Activated naive CD4-positive, alpha-beta T cell treated with anti-CD3 and anti-CD28 coated beads, Interleukin-2, amount 50 U/mL, for 72 hours (primary cell): ENCODE measurements at places on chromosomes 12 and 14. TPM values are rescaled to one million over a fixed set of nuclear protein-coding genes. Genes with fewer than 3 reads are reported as not detected.

GRCh38 chr14:77549451-77549850 lies 50.8 kb upstream of the ISM2 start:
- no peak for DNase-seq

- no peak for DNase-seq
These were observed 6.3 kb downstream of the PLBD2 start for GRCh38 chr12:113364698-113365097.

- DNase-seq = no peak
These were observed 13.4 kb upstream of the ALDH2 start for GRCh38 chr12:111753144-111753881.

DNA sequence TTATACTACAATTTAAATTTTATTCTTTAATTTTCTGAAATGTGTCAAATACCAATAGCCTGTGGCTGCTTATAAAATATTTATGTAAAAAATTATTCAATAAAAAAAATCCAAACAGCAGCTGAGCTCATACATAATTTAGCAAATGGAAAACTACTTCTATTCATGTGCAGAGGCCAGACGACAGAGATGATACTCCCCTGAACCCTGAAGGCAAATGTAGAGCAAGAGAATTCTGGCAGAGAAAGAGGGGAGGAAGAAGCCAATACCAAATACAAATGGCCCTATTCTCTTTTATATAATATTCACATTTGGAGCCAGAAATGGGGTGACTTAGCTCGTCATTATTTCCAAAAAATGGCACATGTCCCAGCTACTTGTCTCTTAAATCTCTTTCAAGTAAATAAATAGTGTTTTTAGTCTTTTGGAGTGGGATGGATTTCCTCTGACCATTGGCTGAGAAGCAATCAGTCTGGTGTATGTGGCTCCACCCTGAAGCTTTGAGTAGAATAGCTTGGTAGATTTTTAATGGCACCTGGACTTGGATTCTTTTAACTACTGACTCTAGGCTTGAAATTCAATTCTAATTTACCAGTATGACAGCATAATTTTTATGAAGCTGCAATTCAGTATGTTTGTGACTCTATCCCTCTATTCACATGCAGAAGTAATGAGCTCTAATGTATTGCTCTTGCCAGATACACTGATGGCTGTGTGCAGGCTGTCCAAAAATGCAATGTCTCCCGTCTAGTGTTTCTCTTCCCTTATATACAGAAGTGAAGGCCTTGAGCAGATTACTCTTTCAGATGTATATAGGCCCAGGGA lies 113.4 kb upstream of the SCAF11 start:
- no peak for DNase-seq

- no peak for DNase-seq
These were observed 653.8 kb downstream of the NOVA1 start for GRCh38 chr14:25944020-25944419.

- peak; percentile 39 for DNase-seq
These were observed 457 bp downstream of the SOCS2 start for GRCh38 chr12:93572712-93573551.

GRCh38 chr14:80958226-80958625 lies 2.8 kb downstream of the TSHR start:
- DNase-seq = no peak

DNA sequence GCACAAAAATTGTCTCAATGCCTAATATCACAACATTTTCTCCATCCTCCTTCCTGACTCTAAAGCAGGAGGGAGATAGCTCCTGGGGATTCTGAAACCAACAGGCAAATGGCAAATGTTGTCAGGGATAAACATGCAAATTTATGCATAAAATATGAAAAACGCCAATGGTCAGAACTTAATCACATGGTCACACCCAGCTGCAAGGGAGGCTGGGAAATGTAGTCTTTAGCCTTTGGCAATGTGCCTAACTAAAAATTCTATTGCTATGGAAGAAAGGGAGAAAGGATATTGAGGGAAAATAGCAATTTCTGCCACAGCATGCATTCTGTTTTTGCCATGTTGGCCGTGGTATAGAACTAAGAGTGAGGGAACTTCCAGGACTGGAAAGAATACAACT lies 11.7 kb upstream of the OASL start:
- DNase-seq = no peak

GRCh38 chr12:87074781-87075180 lies 818.6 kb upstream of the MGAT4C start:
- no peak for DNase-seq

GRCh38 chr14:23025151-23025814 lies 9.4 kb downstream of the PSMB5 start:
- no peak for DNase-seq

DNA sequence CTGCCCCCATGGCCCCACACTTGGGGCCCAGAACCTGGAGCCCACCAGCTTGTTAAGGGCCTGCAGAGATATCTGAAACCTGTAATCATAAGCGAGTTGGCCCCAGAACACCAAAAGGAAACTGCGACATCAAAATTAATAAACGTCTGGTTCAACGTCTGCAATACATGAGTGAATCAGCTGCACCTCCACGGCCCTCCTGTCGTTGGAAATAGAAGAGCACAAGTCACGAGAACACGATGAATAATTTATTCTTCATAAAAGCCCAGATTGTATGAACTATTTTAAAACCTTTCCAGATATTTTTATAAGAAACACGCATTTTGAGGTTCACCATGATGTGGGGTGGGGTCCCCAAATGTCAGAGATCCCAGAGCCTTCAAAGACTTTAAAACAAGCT lies 9.7 kb upstream of the CMKLR1 start:
- no peak for DNase-seq

DNA sequence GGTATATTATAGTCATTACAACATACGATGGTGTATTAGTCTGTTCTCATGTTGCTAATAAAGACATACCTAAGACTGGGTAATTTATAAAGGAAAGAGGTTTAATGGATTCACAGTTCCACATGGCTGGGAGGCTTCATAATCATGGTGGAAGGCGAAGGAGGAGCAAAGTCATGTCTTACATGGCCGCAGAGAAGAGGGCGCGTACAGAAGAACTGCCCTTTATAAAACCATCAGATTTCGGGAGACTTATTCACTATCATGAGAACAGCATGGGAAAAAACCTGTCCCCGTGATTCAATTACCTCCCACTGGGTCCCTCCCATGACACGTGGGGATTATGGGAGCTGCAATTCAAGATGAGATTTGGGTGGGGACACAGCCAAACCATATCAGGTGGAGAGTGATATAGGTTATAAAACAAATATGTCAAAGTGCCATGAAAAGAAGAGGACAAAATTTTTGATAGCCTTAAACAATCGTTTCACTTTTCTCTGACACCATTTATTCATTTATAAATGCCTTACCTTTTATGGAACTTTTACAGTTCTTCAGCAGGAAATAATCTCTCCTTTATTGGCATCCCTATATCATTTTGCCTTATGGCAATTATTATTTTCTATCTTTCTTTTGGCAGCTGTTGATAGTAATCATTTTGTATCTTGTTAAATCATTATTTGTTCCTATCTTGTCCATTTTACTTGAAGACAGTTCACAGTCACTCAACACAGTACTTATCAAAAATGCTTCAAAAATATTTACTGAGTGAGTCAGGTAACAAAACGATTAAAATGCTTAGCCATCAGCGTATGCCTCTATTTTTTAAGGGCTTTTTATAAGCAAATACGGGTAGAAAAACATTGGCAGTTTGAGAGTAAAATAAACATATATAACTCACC lies 196.0 kb downstream of the RAD51B start:
- DNase-seq = no peak

DNA sequence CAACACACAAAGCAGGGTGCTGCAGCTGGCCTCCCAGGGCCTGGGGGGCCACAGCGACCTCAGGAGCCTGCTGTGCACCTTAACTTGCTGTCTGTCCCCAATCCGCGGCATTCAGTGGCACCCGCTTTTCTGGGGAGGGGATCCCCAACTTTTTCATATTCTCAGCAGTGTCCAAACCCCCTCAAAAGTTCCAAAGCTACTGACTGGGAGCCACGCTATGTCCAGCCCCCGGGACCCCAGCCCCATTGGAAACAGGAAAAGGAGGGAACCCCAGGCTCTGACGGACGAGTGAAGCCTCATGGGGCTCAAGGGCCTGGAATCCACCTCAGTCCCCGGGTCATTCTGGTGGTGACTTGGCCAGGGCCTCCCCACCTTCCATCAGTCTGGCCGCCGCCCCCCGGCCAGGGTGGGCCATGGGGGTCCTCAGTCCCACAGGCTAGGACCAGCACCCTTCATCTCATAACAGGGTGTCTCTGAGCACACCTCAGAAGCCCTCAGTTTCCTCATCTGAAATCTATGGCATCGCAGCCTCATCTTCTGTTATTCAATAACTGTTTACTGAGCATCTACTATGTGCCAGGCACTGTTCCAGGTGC lies 127.3 kb downstream of the NCOR2 start:
- no peak for DNase-seq

GRCh38 chr12:92543359-92543758 lies 159.4 kb upstream of the PLEKHG7 start:
- DNase-seq = no peak

GRCh38 chr12:47407463-47408129 lies 298.2 kb downstream of the RPAP3 start:
- DNase-seq = no peak

DNA sequence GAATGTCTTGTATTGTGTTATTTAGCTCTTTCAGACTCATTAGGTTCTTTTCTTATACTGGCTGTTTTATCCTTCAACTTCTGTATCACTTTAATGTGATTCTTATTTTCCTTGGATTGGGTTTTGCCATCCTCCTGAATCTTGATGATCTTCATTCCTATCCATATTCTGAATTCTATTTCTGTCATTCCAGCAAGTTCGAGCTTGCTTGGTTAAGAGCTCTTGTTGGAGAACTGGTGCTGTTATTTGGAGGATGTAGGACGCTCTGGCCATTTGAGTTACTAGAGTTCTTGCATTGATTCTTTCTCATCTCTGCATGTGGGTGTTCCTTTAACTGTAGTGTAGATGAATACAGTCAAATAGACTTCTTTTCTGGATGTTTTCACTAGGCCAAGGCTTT lies 142.3 kb upstream of the SLC38A2 start:
- DNase-seq = no peak

DNA sequence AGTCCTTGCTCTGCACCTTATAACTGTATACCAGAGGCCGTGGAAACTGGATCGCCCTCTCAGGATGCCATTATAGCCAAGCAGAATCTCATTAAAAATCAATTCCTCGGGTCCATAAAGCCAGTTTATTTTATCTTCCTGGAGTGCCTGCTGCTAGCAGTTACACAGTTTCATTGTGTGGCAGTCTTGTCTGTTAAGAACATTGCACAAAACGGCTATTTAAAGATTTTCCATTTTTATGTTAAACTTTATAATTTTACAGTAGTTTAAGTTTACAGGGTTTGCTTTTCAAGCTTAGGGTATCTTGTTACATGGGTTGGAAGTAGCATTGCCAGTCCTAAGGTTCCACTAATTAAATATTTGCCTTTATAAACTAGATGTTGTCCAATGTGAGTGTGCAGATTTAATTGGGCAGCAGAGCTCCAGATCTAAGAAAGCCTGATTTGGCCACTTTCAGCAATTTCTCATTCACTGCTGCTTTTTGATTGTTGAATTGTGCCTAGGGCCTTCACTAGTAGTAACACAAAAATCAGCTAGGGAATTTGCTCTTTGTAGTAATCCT lies 17.0 kb downstream of the TMEM30B start:
- DNase-seq = no peak

GRCh38 chr12:113136128-113136989 lies 798 bp upstream of the RASAL1 start:
- DNase-seq = peak; percentile 68

- DNase-seq = no peak
These were observed 273.2 kb downstream of the APAF1 start for GRCh38 chr12:98918176-98918863.

DNA sequence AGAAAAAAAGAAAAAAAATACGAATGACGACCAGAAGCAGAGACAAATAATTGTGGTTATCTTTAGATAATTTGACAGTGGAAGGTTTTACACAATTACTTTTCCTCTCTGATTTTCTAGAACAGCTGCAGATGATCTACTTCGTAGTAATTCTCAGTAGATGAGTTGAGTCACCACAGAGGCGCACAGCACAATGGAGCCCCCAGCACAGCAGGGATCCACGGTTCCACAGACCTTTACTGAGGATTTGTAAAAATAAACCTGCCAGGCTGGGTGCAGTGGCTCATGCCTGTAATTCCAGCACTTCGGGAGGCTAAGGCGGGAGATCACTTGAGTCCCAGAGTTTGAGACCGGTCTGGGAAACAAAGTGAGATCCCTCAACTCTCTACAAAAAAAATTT lies 29.3 kb downstream of the AMN start:
- no peak for DNase-seq

- no peak for DNase-seq
These were observed 263.1 kb upstream of the CRY1 start for GRCh38 chr12:107356266-107356936.

GRCh38 chr12:5632453-5632852 lies 200.5 kb downstream of the NTF3 start:
- DNase-seq = no peak

- no peak for DNase-seq
These were observed 582.0 kb downstream of the BCL11B start for GRCh38 chr14:98689951-98690350.

DNA sequence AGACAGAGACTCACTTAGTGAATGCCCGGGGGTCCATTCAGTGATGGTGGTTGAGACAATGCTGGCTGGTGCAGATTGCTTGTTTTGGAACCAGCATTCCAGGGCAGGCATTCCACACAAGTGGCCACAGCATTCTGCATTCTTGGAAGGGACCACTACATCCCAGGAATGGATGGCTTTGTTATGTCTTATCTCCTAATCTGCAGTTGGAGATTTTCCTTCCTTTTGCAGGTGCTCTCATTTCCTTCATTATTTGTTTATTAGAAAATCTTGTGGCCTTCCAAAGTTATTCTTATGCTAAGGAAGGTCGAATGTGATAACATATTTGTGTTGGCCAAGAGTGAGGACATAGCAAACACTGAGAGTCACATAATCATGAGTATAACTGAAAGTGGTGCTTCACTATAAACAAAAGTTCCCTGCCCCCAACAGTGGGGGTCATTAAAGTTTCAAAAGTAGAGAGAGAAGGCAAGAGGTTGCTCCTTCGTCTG lies 66.0 kb downstream of the BMP4 start:
- no peak for DNase-seq

DNA sequence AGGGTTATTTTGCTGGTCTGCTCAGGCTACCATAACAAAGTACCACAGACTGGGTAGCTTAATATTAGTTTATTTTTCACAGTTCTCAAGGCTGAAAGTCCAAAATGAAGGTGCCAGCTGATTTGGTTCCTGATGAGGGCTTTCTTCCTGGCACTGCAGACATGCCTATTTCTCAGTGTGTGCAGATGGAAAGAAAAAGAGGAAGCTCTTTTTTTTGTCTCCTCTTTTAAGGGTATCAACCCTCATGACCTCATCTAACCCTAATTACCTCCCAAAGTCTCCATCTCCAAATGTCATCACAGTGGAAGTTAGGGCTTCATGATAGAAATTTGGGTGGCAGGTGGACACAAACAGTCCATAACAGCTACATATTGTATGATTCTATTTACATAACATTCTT lies 25.0 kb upstream of the POLR3B start:
- no peak for DNase-seq

The ANKRD33 gene
- total RNA-seq = not detected

The KLRC4 gene
- not detected for total RNA-seq

The GPRC5D gene
- not detected for total RNA-seq

The KNTC1 gene
- total RNA-seq = 199 TPM

The TAS2R46 gene
- total RNA-seq = 2.4 TPM

The KRT1 gene
- total RNA-seq = not detected

The HOXC11 gene
- not detected for total RNA-seq

The E2F7 gene
- total RNA-seq = 8.1 TPM

The AGAP2 gene
- 38.4 TPM for total RNA-seq

The PLEK2 gene
- 3.3 TPM for total RNA-seq

The SSPN gene
- not detected for total RNA-seq

The REC8 gene
- 36.4 TPM for total RNA-seq

The ADGRD1 gene
- total RNA-seq = not detected

The SLC38A6 gene
- total RNA-seq = 5.5 TPM

The KSR2 gene
- 0.04 TPM for total RNA-seq
